HT-29 (cell line): ENCODE measurements at places on chromosomes 1 and 21. TPM values are rescaled to one million over a fixed set of nuclear protein-coding genes. Genes with fewer than 3 reads are reported as not detected.

The FCN3 gene
- not detected in 2 replicates for total RNA-seq

The C1orf74 gene
- 1.8 and 2.6 TPM in 2 replicates for total RNA-seq

The PCAT6 gene
- total RNA-seq = not detected in 2 replicates

The MPZL1 gene
- total RNA-seq = 42.3 and 55.1 TPM in 2 replicates

The BGLAP gene
- 0.23 and 0.34 TPM in 2 replicates for total RNA-seq

The TRIM67 gene
- total RNA-seq = 0.03 and 0.05 TPM in 2 replicates

The OVAAL gene
- not detected in 2 replicates for total RNA-seq

- DNase-seq = no peak
Observed at GRCh38 chr1:6783936-6784559, 1.2 kb upstream of the CAMTA1 start.

GRCh38 chr1:109924316-109924715 lies 13.7 kb downstream of the CSF1 start:
- DNase-seq = no peak

DNA sequence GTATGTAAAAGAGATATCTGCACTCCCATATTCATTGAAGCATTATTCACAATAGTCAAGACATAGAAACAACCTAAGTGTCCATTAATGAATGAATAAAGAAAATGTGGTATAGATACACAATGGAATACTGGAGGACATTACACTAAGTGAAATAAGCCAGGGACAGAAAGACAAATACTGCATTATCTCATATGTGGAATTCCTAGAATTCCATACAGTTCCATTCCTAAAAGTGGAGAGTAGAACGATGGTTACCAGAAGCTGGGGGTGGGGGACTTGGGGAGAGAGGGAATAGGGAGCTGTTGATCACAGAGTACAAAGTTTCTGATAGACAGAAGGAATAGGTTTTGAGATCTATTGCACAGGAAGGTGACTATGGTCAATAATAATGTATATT lies 7.4 kb downstream of the TMED5 start:
- DNase-seq = no peak

DNA sequence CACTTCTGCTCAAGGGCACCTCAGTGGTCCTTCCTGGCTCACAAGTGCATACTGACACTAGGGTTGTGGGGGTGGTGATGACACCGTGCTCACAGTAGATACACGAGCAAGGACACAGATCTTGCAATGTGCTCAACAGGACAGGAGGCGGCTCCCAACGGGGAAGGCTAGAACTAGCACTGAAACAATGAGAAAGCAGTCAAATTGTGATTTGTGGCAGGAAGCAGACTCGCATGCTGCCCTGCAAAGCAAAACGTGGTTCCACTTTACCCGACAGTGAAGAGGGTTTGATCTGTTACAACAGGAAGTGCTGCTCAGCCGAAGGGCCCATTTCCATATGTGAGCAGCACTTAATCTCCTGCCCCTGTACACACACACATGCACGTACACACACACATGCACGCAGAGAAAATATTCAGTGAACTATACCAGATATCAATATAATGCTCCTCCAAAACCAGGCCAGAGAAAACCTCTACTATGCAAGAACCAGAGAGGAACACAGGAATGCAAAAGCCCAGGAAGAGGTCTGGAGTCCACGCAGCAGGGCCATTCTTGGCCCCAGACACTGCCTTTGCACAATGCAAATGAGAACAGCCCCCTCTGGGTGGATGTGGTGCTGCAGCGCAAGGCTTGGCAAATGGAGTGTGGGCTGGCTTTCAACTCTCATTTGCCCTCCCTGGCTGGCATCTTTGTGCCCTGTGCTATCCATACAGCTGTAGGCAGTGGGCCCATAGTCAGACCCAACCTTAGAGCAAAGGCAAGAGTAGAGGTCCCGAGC lies 47.1 kb downstream of the KANK4 start:
- DNase-seq = no peak

DNA sequence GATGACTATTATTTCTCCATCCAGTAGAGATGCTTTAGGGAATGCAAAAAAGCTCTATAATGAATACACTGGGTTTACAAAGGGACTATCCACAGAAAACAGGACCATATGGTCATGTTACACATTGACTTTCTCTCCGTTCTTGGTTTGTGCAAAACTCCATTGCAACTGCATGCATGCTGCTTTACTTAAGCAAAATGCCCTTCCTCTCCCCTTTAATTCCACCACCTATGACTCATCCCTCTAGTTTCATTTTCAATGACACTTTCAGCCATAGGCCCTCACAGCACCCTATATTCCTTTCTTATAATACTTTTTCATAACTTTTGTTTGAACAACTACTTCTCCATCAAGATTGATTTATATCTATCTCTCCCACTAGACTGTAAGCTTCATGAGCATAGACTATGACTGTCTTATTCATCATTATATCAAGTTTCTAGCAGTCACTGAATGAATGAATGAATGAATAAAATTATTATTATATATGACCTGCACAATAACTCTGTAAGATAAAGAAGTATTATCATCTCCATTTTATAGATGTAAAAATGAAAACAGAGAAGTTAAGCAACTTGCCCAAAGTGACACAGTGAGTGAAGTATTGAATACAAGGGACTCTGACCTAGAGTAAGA lies 248.9 kb downstream of the PLPP3 start:
- no peak for DNase-seq

DNA sequence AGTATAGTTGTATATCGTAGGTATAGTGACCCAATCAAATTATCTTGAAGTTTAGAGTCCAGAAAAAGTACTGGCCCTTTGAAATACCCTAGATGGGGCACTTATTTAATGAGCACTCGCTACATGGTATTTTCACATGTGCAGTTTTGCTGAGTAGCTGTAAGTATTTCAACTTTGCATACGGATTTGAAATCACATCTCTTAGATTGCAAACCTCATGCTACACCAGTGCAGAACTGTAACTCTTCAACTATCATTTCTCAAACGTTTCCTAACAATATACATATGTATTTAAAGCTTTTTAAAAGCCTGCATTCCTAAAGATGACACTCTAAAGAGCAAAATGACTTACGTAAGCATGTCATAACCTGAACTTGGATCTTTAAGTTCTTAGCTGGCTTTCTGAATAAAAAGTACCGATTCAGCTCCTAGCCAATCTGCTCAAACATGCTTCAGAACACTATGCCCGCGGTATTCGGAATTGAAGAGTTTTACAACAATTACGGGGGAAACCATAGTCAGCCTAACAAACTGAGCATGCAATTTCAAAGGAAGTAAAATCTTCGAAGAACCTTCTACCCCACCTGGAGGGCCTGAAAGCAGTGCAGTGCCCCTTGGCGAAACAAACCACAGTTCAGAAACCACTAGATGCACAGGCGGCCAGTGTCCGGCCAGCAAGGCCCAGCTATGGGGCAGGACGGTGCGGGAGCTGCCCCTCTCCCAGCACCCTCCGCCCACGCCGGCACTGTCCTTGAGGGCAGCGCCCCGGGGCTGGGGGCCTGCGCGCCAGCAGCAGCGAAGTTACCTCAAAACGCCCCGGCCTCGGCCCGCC lies 863 bp downstream of the FH start:
- DNase-seq = peak; percentile 64

DNA sequence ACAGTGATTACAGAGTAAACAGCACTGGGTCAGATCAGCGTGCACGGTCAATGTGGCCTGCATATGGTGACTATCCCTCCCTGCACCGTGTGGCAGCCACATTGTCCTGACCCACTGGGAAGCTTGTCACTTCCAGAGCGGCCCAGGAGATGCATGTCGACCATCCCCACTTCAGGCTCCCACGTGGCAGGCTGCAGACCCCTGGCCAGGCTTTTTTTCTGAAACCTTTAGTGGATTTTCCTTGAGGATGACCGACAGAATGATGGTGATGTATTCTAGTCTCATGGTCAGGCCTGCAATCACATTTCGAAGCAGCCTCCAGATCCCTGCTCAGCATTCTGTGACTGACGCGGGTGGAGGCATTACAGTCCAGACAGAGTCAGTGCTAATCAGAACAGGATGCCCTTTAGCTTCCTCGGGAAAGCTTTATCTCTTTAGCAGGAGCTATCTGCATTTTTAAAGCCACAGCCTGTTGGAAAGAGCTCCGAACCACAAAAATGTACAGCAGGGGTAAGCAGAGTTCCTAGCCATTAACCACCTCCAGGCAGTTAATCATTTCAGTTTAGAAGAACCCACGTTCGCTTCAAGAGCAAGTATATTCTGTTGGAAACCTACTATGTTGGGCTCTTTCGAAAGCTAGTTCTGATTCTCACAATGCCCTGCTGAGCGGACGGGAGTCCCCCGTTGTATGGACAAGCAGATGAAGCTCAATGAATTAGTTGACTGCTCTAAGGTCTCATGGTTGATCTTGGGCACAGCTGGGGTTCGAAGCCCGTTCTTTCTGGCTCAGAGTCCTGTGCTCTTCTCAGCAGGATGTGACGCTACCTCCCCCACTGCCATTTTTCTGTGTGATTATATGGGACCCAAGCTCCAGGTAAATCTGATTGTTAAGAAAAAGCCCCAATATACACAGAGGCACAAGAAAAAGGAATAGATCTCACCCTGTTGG lies 56.5 kb downstream of the IRF2BP2 start:
- DNase-seq = no peak

- no peak for DNase-seq
Observed at GRCh38 chr1:95699149-95699953, 465.3 kb downstream of the RWDD3 start.

DNA sequence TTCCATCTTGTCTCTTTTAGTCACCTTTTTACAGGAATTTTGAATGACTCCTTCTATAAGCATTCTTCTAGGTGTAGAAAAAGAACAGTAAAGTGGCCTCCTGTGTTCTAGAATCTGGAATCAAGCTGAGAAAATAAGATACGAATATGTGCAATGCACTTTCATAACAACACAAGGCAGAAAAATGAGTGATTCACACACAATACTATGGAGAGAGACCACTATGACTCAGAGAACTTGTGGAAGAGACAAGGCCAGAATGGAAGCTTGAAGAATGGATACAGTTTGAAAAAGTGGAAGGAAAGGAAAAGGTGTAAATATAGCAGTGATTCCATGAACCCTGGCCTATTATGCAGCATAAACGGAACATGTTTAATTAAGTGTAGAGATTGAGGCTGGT lies 57.1 kb upstream of the SAMSN1 start:
- DNase-seq = no peak
